ENCODE measurements at places on chromosomes 12 and 14. TPM values are rescaled to one million over a fixed set of nuclear protein-coding genes. Genes with fewer than 3 reads are reported as not detected.

Gene TDRD9
- 2.0 TPM for polyA plus RNA-seq

Gene GALNT6
- polyA plus RNA-seq: 3.0 TPM

Gene OR10G3
- not detected for polyA plus RNA-seq

Gene LTBP2
- polyA plus RNA-seq: 18.4 TPM

Gene PRKAG1
- polyA plus RNA-seq: 33.6 TPM

Gene PLEKHG7
- 0.01 TPM for polyA plus RNA-seq

Gene VIPAS39
- 8.5 TPM for polyA plus RNA-seq

Gene GALNT16
- polyA plus RNA-seq: 9.0 TPM

Gene CHGA
- 16.5 TPM for polyA plus RNA-seq

Gene TPPP2
- polyA plus RNA-seq: not detected

Gene KRT2
- polyA plus RNA-seq: not detected

Gene FGF23
- polyA plus RNA-seq: not detected

Gene ADAMTS20
- polyA plus RNA-seq: not detected

Gene KCNK13
- polyA plus RNA-seq: 0.34 TPM

Gene DBX2
- 0.30 TPM for polyA plus RNA-seq

Gene WNT5B
- 0.76 TPM for polyA plus RNA-seq
